ENCODE measurements at places on chromosomes 4 and X.

GRCh38 chr4:122692641-122693520 lies 39.6 kb upstream of the BBS12 start:
- DNase-seq, result no peak

DNA sequence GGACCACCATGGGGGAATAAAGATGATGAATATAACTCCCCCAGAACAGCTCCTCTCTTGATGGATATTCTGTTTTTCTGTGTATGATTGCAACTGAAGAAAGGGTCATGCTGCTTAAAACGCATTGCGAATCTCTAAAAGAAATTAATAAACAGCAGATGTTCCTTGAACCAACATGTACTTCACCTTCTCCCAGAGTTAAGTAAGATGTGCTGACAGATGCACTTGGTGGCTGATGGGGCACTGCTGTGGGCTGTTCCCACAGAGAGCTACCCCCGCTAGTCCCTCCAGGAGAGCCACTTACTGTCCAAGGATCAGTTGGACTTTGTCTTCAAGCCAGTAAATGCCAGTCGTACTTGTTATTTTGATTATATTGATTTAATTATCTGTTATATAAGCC lies 26.3 kb upstream of the C4orf54 start:
- DNase-seq, result no peak

GRCh38 chr4:37124800-37125199 lies 119.7 kb upstream of the NWD2 start:
- no peak for DNase-seq

DNA sequence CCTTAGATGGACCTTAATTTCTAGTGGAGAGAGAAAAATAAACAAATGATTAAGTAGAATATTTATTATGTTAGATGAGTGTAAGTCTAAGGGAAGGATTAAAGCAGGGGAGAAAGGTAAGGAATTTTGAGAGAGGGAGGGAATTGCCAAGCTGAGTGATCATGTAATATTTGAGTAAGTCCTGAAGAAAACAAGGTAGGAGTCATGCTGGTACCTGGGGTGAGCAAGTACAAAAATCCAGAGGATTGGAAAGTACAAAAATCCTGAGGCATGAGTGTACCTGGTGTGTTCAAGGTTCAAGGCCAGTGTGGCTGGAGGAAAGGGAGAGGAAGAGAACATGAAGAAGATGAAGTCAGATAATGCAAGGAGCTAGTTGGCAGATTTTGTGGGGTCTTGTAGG lies 87.2 kb upstream of the MYOZ2 start:
- no peak for DNase-seq

DNA sequence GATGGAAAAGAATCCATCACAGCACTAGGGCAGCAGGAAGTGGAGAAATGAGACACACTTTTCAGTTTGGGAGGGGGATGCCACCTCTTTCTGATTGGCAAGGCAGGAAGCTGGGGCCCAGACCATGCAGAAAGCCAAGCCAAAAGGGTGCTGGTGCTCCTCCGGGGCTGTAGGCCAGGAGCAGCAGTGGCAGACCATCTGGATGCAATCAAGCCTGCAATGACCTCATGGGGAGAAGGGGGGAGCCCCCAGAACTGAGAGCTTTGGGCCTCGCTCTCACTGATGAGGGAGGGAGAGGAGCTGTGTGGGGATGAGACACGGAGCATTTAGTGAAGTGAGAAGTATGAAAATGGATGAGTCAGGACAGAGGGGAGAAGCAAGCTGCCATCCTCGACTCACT lies 141.3 kb upstream of the NALF2 start:
- peak; percentile 6 for DNase-seq

GRCh38 chrX:283115-283845 lies 2.1 kb downstream of the PLCXD1 start:
- peak; percentile 92 for DNase-seq

DNA sequence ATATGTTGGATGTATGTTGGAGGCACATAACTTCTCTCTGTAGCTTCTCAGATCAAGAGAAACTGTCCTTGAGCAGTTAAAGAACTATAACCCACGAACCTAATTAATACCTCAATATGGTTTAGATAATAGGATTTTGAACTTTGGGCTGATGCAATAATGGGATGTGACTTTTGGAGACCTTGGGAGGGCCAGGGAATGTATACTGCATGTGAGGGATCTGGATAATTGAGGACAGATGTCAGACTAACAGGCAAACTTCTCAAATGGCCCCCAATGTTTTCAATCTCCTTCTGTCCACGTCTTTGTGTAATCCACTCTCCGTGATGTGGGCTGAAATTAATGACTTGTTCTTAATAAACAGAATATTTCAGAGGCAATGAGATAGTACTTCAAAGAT lies 202.2 kb upstream of the FAT4 start:
- no peak for DNase-seq

GRCh38 chr4:139973616-139974015 lies 180.4 kb downstream of the MAML3 start:
- no peak for DNase-seq

- DNase-seq, result no peak
Observed at GRCh38 chr4:98998551-98998950, 3.0 kb downstream of the METAP1 start.

DNA sequence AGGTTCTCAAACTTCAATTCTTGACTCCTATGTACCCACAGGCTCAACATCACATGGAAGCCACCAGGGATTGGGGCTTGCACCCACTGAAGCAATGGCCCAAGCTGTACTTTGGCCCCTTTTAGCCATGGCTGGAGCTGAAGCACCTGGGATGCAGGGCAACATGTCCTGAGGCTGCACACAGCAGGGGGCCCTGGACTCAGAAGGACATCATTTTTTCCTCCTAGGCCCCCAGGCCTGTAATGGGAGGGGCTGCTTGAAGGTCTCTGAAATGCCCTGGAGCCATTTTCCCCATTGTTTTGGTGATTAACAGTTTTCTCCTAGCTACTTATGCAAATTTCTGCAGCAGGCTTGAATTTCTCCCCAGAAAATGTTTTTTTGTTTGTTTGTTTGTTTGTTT lies 465.1 kb upstream of the PCDH10 start:
- DNase-seq, result no peak

- no peak for DNase-seq
Observed at GRCh38 chrX:133786382-133786781, 199.0 kb downstream of the GPC3 start.

DNA sequence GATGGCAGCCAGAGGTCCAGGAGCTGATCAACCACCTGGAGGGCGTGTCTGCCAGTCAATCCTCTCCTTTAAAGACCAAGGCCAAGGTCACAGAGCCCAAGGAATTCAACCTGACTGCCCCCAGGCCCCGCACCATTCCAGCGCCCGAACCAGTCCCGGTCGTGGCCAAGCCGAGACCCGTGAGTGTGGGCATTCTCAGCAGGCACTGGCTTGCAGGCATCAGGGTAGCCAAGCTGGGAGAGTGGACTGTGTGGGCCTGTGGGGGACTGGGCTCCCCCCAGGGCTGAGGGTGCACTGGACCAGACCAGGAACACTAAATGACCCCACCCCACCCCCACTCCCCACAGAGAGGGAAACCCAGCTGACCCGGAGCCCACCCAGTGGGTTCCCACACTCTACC lies 23.8 kb upstream of the RNF4 start:
- DNase-seq, result no peak

GRCh38 chr4:82898322-82899243 lies 2.0 kb upstream of the THAP9 start:
- peak; percentile 38 for DNase-seq

- DNase-seq, result no peak
Observed at GRCh38 chr4:64330143-64330542, 79.1 kb downstream of the TECRL start.

DNA sequence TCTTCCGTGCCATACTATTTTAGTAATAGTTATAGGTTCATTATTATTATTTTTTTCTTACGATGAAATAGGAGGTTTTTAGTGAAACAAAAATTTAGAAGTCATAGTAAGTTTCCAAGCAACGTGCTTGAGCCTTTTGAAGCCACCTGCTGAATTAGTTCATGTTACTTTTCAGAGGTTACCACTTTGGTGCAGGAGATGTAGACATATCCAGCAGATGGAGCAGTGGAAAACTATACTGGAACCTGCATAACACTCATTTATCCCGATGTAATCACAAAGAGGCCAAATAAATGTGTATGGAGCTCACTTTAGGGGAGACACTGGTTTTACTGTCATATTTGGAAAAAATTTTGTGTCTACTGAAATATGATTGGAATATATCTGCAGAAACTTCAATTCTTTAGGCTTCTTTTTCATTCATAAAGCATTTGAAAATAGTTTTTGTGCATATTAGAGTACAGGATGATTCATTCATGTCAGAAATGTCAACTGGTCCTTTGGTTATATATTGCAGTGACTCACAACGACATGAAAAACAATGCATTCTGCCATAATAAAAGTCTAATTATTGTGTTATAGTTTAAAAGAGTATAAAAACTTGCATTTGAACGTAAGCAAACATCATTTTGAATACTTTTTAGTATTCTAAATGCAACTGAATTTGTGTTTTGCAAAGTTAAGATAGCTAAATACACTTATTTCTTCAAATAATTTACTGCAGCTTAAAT lies 2182.9 kb upstream of the TENM3 start:
- peak; percentile 5 for DNase-seq

DNA sequence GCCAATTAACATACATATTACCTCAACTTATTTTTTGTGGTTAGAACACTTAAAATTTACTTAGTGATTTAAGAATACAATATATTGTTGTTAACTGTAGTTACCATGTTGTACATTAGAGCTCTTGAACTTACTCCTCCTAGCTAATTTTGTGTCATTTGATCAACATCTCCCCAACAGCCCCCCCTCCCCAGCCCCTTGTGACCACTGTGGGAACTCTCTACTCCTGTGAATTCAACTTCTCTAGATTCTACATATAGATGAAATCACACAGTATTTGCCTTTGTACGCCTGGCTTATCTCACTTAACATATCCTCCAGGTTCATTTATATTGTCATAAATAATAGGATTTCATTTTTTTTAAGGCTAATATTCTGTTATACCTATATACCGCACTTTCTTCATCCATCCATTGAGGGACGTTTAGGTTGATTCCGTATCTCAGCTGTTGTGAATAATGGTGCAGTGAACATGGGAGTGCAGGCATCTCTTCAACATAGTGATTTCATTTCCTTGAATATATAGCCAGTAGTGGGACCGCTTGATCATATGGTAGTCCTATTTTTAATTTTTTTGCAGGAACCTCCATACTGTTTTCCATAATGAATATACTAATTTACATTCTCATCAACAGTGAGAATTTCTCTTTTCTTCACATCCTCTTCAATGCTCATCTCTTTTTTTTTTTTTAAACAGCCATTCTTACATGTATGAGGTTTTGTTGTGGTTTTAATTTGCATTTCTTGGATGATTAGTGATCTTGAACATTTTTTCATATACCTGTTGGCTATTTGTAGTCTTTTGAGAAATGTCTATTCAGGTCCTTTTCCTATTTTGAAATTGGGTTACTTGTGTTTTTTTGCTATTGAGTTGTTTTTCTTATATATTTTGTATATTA lies 66.8 kb downstream of the RAPGEF2 start:
- peak; percentile 52 for DNase-seq

Measured in GM12865 (cell line).